ENCODE measurements at places on chromosomes 12 and 14.

DNA sequence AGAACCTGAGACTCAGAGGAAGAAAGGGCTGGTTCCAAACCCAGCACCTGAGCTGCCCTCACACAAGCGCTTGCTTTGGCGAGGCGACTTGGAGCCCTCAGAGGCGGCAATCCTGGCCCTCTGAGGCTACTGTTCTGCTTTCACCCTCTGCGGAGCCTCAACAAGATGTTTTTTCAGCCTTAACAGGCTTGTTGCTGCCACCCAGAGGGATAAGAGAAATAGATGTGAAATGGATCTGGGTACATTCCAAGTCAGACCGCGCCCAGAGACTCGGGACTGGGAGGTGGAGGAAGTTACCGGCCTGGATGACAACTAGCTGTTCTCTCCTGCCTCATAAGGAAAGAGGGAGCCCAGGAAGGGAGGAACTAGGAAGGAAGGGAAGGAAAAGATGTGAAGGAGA is 89.6 kb downstream of the TTC7B start:
- no peak for DNase-seq

DNA sequence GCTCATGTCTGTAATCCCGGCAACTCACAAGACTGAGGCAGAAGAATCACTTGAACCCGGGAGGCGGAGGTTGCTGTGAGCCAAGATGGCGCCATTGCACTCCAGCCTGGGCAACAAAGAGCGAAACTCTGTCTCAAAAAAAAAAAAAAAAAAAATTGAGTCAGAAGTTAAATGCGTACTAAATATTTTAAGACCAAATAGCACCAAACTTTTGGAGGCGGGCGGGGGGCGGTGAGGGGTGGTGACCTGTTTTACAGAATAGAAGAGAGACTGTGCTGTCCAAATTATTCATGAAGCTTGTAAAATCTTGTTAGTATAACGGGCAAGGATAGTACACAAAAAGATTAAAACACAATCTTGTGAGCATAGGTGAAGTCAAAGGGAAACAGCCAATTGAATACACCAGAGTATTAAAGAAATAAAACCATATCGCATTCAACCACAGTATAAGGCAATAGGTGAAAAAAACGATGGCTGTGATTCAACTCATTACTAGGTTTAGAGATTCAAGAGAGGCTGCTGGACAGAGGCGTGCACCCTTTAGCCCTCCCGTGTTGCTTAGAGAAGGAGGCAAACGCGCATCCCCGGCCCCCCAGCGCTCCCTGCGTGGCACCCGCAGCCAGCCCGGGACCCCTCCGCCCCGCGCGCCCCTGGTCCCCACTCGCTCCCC is 571 bp downstream of the ZNF891 start:
- DNase-seq, result no peak

DNA sequence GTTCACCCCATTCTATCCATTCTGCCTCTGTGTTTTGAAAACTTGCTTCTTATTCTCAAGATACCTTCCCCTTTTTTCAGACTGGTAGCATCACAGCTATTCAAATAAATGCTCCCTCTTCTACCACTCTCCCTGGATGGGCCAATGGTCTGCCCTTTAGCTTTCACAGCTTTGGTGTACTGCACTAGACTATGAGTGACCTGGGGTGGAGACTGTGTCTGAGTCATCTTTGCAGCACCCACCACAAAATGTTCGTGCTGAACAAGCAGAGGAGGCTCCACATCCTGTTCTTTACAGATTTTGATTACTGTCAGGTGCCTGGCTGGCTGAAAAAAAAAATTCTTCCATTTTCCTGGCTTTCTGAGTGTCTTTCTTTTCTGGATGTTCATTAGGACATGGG is 1104.1 kb upstream of the TMEM132C start:
- DNase-seq, result peak; percentile 36

DNA sequence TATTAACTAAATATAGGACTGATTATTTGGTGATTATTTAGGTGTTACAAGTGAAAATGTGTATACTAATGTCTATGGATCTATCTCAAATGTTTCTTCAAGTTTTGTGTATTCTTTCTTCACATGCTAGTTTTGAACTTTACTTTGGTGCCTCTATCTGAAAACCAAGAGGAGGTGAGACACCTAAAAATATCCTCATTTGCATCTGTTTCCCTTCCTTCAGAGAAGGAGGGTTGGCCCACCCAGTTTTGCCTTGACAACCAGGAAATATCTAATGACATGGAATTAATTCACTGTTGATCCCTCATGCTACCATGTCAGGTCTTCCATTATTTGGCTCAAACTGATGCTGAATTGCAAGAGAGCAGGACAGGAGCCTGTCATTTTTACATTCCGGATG is 500.4 kb downstream of the NELL2 start:
- DNase-seq, result no peak

- DNase-seq, result no peak
Measured at GRCh38 chr14:101737414-101738339, 23.8 kb upstream of the PPP2R5C start.

GRCh38 chr12:10310926-10311720 is 3.5 kb downstream of the KLRD1 start:
- no peak for DNase-seq

DNA sequence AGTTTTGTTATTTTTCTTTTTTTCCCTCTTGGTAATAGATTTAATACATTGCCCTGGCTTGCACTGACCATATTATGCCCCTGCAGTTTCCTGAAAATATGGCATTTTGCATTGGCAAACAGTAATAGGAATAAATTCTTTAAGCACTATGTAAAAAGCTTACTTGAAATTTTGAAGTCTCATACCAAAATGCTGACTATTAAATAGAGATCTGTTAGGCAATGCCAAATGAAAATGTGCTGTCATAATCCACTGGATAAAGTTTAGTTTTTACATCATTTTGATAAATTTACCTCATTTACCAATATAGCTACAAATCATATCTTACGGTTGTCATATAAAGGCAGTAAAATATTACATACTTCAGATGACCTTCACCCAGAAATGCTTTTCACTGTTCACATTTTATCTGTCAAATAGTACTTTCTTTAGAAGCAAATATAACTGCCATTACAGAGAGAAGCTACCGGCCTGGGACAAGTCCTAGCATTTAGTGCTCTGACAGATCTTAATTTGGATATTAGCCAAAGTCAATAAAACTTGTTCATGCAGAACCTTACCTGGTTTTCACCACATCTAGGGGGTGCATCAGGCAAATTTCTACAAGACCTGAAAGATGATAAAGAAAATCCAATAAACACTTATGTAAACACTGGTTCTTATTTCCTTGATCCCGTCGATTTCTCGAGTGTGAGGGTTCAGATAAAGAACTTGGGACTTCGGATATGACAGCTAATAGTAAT is 212.9 kb downstream of the PAX9 start:
- DNase-seq, result no peak

- no peak for DNase-seq
Measured at GRCh38 chr12:70730675-70731180, 93.5 kb upstream of the PTPRB start.

DNA sequence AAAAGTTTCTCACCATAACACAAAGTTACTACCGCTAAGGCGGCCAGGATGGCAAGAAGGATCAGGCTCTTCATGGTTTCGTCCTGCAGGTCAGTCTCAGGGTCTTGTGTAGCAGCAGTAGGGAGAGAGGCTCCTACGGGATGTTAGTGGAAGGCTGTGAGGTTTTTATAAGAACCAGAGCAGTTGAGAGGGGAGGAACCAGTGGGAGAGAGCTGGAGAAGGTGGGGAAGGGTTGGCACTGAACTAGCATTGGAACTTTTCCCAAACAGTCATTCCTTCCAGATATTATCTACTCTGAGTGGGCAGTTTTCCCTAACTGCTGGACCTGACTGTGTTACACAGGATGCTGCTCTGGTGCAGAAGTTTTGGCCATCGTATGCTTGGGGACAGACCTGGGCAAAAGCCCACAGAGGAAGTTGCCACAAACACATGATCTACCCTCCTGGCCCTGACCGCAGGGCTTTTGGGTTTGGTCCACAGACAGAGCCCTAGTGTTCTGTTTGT is at the start of gene MGP:
MGP (minus strand) TSS at position 137 of the 504 bp plus-strand sequence; CDS start at position 74, 63 bp downstream.
- DNase-seq, result no peak

DNA sequence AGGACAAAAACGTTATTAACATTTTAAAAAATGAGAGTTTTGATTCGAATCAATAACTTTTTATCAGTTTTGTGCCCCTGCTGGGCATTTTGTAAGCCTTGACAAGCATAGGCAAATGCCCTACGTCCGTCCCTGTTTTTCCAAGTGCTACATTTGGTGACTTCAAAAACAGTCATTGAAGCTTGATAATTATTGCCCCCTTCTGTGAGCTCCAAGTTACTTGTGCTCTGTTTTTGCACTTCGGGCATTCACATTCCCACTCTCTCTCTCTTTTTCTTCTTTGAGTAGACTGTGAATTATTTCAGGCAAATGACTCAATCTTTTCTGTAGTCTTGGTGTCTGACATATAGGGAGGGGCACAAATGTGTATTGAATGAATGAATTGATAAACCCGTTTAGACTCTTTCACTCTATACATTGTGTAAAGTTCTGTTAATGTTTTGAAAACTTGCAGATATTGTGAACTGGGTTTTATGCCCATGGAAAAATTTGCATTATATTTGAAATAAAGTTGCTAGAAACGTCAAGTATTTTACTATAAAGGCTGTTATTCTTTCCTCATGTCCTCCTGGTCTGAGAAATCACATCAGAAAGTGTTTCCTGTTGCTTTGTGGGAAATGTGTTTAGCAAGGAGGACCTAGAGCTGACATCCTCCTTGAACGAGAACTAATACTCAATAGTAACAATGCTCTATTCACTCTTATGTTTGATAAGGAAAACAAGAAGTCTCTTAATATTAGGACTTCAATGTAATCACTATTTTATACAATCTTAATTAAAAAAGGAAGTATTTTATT is 1.4 kb downstream of the APAF1 start:
- no peak for DNase-seq

DNA sequence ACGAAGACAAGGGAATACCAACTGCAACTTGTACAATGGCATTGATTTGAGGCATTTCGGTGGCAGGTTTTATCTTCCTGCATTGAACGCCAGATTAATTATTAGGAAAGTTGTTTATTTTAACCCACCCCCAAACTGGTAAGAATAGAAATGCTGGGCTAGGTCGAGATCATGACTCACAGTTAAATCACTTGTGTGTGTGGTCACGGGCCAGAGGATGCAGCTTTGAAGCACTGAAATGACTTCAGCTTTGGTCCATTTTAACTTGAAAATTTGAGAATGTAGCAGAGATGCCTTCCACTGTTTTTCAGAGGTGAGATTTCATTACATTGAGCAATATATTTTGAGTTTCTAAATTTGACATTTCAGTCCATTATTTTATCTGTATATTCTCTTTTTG is 23.6 kb upstream of the KCNH3 start:
- no peak for DNase-seq

GRCh38 chr12:113241191-113242025 is 20.1 kb downstream of the TPCN1 start:
- no peak for DNase-seq

DNA sequence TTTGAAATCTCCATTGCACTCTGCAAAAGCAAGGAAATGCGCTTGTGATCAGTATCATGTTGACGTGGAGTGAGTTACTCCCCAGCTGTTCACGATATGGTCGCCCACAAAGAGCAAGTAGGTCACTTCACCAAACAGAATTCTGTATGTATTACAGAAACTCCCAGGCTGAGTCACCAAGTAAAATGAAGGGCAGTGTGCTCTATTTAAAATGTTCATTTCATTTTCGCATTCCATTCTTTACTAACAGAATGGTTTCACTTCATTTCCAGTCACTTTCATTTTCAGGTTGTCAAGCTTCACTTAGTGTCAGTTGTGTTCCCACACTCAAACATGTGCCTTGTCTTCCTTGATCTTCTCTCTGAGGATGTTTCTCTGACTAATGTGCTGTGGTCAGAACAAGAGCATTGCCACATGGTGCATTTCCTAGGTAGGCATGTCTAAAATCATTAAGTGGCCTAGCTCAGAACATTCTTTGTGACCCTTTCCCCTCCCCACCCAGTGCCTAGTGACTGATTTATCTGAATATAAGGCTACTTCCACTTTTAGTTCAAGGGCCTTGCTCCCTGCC is 391.2 kb downstream of the RAD51B start:
- peak; percentile 6 for DNase-seq

DNA sequence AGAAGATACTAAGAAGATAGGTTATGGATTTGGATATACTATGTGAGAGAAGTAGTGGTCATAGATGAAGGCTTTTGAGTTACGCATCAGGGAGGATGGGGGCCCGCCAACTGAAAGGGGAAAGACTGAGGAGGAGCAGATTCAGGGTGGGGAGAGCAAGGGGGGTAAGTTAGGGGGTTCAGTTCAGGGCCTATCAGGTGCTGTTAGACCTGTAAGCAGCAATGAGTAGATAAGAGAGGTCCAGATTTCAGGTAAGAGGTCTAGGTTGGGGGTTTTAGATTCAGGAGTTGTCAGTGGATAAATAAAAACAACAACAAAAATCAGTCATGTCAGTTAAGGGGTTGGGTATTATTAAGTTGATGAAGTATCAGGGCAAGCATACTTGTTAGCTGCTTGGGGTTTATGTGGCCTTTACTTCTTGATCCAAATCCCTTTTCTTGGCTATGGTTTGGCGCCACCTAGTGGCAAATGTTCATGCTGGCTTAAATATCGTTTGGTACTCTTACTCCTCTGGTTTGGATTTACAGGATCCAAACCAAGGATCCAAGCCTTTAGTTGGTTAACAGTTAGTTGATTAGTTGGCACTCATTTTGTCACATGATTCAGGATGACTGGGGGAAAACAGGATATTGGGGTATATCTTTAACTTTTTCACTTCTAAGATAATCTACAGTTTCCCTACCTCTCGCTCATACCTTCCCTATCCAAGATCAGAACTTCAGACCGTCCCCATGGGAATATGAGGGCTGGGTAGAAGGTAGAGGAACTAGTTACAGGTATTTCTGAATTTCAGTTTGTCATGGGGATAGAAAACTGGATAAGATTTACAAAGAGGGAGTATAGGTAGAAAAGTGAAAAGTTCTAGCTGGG is 65.1 kb downstream of the PCNX1 start:
- peak; percentile 57 for DNase-seq

DNA sequence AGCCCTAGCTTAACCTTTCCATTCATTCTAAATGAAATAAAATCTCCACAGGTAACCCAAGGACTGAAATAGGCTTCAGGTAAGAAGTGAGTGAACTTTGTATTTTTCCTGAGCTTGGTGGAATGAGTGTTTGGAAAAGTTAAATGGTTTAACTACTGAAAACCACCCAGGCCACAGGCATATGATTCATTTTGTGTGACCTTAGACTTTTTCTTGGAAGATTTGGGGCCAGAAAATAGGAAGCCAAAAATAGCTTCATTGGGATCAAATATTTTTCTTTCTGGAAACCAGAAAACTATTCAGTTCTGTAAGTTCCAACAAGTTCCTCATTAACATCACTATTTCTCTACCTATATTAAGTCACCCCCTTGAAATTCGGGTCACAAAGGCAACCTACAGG is 212.6 kb downstream of the PCNX1 start:
- DNase-seq, result no peak

- no peak for DNase-seq
Measured at GRCh38 chr14:60974090-60974651, 6.7 kb downstream of the TRMT5 start.

DNA sequence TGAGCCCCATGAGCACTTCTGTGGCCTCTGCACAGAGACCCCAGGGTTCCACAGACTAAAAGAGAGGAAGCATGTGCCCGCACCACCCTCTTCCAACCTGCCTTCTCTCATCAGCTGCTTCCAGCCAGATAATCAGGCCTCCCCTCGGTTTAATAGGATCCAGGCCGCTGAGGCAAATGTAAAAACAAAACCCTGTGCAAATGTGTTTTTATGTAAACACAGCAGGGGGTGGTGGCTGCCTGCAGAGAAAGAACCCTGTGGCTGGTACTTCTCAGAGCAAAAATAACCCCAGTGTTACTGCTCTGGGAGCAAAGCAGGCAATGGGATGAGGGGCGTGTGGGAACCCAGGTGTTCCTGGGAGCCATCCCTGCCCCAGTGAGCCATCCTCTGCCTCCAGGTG is 46.2 kb downstream of the WSCD2 start:
- DNase-seq, result no peak

Data from activated CD4-positive, alpha-beta T cell treated with anti-CD3 and anti-CD28 coated beads, Interleukin-2, amount 50 U/mL, for 24 hours (primary cell).